ENCODE measurements at places on chromosomes 11 and 22.

- no peak for DNase-seq
Measured at GRCh38 chr11:111176603-111177002, 68.9 kb upstream of the POU2AF2 start.

DNA sequence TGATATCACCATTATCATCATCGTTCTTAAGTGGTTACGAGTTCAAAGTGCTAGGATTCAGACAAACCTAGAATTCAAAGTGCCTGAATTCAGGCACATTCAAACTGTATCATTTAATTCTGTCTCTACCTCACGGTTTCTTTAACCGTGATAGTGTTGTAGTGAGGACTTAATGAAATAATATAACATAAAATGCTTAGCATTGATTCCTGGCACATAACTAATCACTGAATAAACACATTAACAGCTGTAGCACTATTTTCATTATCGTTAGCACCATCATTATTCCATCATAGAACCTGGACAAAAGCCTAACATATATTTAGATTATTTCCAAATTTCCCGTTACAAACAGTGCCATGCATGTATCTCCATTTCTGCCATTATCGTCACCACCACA lies 102.0 kb downstream of the WNT11 start:
- DNase-seq = no peak

DNA sequence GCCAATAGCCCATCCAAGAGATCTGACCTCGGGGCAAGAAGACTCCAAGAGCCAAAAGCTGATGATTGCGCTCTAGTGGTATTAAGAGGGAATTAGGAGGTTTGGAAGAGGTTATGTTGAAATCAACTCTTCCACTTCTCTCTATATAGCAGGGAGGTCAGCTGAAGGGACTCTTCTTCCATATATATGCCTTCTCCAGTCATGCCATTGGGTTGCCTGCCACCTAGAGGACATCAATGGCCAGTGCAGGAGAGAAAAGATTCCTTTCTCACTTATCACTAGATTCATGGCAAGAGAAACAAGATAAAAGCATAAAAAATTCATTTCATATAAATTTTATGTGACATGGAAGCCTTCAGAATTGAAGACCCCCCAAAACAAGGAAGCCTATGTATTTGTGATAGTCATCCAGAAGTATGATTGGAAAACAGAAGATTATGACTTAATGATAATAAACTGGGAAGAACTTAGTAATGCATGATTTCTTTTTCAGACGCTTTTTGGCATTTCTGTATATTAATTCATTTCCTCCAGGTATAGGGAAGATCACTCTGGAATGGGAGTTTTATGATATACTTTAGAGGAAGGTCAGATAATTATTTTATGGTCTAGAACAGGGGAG lies 435.1 kb upstream of the DDI1 start:
- peak; percentile 4 for DNase-seq

DNA sequence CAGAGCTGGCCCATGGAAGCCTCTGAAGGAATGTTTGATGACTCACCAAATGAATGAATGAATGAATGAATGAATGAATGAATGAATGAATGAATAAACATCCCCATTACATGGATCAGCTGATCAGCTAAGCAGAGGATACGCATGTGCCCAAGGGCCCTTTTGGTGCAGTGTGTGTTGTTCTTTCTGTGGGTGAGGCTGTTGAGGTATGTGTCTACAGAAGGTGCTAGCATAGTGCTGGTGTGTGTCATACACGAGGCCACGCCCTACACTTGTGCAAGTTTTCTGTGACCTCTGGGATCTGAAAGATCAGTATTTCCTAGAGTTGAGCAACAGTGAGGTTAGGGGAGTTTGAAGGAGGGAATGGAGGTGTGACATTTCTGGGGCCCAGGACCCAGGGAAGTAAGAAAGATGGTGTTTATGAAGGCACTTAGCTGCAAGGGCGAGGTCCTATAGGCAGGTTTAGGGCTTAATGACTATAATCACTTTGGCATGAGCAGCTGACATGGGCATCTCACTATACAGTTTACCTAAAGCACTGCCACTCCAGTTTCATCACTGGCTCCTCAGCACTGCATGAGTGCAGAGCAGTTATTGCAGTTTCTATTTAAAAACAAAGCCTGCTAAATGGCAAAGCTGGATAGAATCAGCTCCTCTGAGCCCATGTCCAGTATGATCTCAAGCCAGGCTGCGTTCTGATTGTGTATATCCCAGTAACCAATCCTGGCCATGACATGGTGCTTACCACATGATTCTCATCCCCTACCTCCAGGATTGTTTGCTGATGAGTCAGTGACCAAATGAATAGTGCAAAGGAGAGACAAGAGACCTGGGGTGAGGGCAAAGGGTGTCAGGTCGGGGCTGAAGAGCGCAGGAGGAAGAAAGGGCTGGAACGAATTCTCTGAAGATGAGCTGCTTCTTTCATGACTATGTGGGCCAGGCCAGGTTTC lies 36.4 kb upstream of the E2F8 start:
- DNase-seq = no peak

GRCh38 chr22:40238425-40239344 lies 61.0 kb downstream of the TNRC6B start:
- no peak for DNase-seq

DNA sequence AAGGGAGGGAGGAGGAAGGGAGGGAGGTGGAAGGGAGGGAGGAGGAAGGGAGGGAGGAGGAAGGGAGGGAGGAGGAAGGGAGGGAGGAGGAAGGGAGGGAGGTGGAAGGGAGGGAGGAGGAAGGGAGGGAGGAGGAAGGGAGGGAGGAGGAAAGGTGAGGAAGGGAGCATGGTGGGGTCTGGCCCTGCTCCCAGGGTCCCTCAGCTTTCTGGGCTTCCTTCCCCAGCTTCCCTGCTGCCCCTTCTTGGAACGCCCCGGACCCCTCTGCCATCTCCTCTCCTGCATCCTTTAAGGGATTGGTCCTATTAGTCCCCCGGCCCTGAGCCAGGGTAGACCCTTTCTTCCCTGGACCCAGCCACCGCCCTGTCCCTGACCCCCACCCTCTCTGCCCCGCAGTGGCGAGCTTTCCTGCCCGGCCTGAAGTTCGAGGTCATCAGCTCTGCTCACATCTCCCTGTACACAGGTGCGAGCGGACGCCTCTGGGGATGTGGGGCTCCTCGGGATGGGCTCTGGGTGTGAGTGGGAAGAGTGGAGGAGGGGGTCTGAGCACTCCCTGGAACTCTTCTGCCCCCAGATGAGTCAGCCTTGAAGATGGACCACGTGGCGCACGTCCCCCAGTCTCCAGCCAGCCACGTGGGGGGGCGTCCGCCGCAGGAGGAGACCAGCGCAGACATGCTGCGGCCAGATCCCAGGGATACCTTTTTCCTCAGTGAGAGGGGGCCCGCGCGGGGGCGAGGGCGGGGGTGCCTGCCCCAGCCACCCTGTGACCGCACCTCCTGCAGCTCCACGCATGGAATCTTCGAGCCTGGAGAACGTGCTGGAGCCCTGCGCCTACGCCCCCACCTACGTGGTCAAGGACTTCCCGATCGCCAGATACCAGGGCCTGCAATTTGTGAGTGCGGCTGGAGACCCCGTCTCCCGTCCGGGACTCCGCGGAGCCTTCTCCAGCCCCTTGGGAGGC lies 6.0 kb downstream of the B4GALNT4 start:
- no peak for DNase-seq

DNA sequence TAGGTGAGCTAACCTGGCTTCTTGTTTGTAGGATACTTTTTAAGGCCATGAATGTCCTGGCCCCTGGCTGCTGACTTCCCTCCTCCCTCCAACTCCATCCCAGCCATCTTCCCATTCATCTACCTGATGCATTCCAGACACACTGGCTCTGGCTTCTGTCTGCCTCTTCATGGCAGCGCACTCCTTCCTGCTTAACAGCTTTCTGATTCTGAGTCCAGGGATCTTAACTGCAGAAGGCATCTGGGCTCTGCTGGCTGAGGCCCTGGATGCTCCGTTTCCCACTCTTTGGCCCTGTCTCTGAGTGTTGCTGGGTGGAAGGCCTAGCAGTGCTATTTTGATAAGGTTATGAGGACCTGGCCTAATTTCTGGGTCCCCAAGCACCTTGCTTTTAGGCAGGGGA lies 1.8 kb upstream of the THY1 start:
- DNase-seq = no peak

DNA sequence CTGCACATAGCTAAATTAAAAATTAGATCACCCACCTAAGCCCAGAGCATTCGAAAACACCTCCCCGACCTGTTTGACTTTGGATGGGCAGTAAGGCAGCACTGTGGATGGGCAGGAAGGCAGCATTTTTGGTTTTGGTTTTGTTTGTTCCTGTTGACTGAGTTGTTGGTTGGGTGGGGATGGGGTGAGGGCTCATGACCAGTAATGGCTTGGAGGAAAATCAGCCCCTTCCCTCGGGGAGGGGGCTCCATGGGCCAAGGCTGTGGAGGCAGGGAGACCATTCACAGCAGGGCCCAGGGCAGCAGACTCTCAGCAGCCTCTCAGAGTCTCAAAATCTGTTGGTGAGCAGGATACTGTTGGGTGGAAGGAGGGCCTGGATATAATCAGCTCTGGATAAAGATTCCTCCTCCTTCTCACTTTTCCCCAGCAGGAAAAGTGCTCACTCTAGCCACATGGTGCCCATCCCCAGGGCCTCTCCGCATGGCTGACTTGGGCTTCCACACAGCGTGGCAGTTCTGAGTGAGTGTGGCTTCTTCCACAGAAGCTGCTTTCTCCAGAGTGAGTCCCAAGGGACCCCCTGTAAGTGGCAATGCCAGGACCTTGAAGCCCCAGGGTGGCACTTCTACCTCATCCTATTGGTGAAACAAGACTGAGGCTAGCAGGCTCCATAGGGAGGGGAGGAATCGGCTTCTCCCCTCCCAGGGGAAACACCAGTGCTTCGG lies 1491.2 kb downstream of the BRD1 start:
- DNase-seq = no peak

DNA sequence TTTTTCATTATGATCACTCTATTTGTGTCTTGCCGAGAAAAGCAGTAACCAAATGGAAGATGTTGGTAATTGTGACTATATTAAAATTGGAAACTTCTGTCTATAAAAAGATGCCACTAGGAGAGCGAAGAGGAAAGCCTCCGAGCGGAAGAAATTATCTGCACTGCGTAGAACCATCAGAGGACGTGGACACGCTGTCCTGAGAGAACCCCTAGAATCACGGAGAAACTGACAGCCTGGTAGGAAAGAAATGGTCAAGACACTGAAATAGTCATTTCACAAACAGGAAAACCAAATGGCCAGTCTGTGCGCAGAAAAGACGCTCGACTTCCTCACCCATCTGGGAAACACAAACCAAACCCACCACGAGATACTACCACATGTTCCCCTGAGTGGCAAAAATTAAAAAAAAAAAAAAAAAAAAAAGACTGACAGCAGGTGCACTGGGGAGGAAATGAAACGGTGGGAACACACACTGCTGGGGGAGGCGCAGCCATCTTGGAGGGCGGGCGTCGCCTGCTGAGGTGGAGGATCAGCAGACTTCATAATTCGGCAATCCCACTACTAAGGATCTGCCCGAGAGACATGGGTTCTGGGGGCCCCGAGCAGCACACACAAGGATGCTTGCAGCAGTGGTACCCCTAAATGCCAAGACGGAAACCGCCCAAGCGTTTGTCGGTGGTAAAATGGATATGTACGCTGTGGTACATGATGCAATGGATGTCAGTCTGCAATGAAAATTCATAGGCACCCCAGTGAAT lies 21.3 kb downstream of the IFITM10 start:
- no peak for DNase-seq

DNA sequence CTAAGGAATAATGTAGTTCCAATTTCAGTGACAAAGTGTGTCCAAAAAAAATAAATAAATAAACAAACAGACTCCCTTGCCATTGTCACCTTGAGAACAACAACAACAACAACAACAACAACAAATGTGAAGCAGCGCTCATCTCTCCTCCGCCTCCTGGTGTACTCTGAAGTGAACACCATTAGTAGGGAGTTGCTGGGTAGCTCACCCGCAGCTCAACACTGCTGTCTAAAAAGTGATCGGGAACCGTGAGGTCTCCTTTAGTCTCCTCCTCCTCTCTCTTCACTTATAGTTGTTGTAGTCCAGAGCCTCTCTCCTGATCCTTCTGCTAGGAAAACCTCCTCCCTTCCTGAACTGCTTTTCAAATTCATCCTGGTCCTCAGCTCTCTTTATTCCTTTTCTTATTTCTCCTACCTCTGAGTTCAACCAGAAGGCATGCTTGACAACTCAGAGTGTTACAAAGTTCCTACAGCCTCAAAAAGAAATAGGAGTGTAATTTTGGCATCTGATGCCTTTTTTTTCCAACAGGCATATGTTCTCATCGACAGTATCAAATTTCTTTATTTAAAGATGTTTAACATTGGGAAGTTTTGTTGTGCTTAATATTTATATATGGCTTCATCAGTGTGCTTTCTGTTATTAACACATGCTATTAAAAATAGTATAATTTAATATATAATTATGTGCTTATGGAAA lies 215.1 kb downstream of the PGR start:
- DNase-seq = no peak

GRCh38 chr22:40855071-40855978 lies 1.1 kb downstream of the ST13 start:
- no peak for DNase-seq

DNA sequence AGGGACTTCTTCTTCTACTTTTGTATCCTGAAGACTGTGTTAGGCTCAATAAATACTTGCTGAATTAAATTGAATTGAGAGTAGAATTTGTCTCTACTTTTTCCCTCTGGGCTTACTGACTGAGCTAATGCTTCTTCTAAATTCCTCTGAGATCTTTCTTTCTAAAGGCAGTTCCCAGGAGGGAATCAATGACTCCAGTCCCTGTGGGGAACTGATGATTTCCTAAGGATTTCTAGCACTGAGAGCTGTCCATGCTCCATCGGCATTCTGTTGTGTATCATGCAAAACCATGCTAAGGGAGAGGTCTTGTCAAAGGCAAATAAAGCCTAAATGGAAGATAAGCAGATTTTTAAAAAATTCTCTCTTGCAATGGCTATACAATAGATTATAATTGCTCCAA lies 148.8 kb upstream of the KIRREL3 start:
- DNase-seq = no peak

DNA sequence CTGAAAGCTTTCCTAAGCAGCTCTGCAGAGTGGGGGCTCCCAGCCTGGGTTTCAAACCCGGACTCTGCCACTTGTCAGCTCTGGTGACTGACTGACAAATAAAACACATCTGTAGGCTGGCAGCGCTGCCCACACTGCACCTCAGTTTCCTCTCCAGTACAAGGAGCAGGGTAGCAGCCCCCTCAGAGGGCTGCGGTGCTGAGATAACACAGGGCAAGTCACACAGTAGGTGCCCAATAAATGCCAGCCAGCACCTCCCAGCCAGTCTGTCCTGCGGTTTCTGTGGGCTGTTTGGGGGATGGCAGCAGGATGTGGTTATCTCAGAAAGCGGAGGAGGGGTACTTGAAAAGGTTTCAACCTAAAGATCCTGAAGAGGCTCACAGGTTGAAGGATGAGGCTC lies 1.5 kb downstream of the SYT12 start:
- DNase-seq = no peak

- no peak for DNase-seq
Measured at GRCh38 chr11:123218451-123218850, 23.4 kb upstream of the CLMP start.

DNA sequence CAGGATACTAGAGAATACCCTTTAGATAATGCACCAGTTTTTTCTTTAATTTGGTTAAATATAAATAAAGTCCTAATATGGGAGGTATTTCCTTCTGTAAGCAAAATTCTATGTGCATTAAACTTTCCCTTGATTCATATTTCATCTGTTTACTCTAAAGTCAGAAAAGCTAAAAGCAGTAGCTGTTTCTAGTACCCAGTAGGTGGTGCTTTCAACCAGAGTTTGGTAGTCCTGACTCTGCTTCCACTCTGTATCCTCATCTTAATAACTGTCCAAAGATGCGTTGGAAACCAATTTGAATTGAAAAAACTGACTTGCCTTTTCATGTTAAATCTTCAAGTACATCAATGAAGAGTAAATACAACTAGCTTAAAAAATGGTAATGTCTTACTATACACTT lies 1065.2 kb downstream of the JRKL start:
- no peak for DNase-seq

All from stimulated activated CD4-positive, alpha-beta T cell treated with anti-CD3 and anti-CD28 coated beads, Interleukin-1b, Interleukin-23, amount 100 ng/mL, for 24 hours (primary cell).